ENCODE measurements at places on chromosomes 16 and 17. TPM values are rescaled to one million over a fixed set of nuclear protein-coding genes. Genes with fewer than 3 reads are reported as not detected.

The LRRC36 gene
- not detected for polyA plus RNA-seq

The KRTAP9-6 gene
- 0.30 TPM for polyA plus RNA-seq

The ICAM2 gene
- 25.0 TPM for polyA plus RNA-seq

The SOST gene
- not detected for polyA plus RNA-seq

- DNase-seq = no peak
Measured at GRCh38 chr17:80513892-80514291, 30.7 kb upstream of the RPTOR start.

DNA sequence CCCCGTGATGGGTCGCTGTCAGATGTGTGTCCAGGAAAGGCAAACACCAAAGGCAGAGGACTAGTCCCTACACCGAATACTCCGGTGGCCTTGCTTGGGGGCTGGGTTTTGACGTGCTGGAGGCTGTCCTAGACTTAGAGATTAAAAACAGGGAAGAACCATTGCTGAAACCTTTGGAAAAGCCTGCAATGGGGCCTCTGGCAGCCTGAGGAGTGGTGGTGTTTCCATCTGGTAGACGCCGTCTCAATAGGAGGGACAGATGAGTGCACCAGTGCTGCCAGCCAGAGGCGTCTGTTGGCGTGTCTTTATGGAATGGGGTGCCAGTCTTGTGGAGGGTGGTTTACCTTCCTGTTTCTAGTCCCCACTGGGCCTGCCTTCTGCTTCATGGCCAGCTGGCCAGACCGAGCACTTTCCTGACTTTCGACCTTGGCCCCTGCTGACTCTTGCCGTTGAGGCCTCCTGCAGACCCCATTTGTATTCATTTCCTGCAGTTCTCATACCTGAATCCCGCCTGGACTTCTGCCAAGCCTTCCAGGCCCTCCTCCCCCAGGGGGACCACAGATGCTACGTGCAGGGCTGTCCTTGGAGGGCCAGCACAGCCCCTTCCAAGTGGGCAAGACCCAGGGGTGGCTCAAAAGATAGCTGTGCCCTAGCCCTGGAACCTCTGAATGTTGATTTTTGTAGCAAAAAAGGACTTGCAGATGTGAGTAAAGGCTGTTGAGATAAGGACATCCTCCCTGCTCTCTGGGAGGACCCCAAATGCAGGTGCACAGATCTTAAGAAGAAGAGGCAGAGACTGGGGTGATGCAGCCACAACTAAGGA is 1.9 kb upstream of the DNASE1 start:
- DNase-seq = no peak

- no peak for DNase-seq
Measured at GRCh38 chr17:67109111-67109510, 64.8 kb downstream of the CACNG1 start.

- DNase-seq = peak; percentile 35
Measured at GRCh38 chr17:20961586-20961985, 81.2 kb downstream of the USP22 start.

DNA sequence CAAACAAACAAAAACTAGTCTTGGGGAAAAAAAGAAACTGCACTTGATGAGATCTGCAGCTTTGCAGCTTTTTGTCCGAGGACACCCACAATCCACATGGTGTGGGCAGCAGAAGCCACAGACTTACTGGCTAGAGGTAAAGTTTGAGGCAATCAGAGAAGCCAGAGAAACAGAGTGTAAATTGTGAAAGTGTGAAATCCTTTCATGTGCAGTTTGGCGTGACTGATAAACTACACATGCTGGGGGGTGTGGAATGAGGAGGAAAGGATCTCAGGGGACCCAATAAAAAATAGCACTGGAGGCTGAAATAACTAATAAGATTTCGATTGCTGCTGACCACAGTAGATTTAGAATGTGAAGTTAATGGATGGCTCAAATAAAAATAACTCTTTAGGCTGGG is 42.4 kb upstream of the HOXB13 start:
- DNase-seq = no peak

DNA sequence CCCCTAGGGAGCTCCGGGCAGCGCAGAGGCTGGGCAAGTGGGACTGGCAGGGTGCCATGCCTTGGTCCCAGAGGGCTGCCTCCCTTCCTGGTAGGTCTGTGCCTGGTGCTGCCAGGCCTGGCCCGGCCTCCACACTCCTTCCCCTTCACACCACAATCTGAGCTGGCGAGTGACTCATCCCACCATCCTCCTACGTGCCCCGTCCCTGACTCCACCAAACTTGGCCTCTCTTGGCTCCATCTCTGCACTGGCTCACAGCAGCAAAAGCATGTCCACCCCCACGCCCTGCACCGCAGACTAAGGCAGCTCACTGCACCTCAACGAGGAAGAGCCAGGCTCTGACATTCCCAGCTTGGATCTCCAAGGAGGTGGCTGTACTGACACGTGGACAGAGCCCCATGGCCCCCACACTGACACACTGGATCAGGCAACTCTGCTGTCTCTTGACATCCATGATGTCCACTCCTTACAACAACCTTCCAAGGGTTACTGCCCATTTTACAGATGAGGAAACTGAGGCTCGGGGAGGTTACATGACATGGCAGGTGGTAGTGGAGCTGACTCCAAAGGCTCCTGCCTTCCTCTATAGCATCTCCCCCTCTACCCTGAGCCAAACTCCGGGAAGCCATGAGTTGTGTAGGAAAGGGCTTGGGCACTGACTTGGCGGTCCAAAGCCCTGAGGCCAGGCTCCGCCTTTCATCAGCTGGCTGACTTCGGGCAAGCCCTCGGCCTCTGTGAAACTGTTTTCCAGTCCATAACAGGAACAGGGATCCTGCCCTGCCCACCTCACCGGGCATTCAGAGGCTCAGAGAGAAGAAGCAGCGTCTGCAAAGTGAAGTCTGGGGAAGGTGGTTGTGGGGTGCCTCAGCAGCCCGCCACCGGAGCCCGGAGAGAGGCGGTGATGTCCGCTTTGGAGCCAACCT is 20.1 kb upstream of the KRT19 start:
- DNase-seq = no peak

- DNase-seq = no peak
Measured at GRCh38 chr16:15597822-15598647, 44.9 kb downstream of the MARF1 start.

DNA sequence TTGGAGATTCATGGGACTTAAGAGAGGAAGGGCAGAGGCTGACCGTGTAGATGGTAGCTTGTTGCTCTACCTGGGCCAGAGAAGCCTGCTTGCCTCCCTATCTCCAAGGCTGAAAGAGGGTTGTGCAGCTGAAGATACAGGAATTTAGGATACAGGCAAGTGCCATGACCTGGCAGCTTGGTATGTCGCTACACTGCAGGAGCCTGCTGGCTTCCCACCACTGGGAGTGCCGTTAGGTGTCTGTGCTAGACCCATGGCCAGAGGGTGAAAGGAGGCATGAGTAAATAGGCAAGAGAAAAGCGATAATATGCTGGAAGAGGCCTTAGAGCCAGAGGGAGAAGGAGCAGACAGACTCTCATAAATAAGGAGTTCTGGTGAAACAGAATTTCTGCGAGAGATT is 10.6 kb downstream of the NAA60 start:
- DNase-seq = no peak

Data from muscle of arm (tissue), 14 donors.